NCI-H2171 treated with DMSO at 0.1 percent for 48 hours (cell line): ENCODE measurements at places on chromosomes 7 and 10.
A peak's percentile ranks its signal among the peaks of the same experiment; 100 is the strongest.

DNA sequence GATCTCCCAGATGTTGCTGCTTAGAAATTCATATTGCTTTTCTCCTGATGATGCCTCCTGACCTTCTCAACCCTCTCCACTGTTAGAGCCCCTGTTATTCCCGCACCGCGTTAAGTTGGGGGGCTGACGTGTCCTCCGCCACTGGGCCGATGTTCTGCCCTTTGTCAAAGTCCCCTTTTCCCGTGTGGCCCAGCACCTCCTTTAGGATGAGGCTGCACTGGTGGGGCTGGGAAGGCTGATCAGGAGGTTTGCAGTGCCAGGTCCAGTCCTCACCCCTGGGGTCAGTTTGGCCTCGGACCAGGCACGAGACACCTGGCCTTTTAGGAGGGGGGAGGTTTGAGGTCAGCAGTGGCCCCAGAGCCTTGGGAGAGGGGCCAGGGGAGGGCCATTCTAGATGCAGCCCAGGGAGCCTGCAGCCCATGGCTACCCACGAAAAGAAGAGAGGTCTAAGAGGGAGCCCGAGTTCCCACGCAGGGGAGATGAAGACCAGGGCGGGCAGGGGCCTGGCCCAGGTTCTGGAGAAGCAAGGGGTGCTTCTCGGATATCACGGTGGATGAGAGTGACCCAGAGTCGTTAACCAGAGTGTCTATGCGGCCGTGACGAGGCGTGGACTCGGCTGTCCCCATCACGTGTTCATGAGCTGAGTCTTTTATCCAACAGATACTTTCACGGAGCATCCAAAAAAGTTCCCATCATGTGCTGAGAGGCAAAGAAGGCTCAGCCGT, 150.4 kb downstream of the DNAJB6 start:
- DNase-seq = no peak

DNA sequence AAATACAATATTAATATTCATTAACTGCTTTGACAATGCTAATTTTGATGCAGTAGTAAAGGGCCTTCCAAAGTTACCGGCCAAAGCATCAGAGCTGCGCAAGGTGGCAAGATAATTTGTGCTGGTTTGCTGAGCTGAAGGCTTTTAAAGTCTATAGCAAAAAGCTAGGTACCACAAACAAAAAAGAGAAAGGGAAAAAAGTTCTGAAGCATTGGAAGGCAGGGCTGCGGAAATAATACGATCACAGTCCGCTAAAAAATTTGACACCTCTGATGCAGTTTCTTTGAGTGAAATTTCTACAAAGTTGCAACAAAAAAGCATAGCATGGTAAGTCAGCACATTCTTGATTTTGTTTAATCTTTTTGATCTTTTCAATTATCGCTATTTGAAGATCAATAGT, 175.6 kb downstream of the TCF7L2 start:
- no peak for DNase-seq

DNA sequence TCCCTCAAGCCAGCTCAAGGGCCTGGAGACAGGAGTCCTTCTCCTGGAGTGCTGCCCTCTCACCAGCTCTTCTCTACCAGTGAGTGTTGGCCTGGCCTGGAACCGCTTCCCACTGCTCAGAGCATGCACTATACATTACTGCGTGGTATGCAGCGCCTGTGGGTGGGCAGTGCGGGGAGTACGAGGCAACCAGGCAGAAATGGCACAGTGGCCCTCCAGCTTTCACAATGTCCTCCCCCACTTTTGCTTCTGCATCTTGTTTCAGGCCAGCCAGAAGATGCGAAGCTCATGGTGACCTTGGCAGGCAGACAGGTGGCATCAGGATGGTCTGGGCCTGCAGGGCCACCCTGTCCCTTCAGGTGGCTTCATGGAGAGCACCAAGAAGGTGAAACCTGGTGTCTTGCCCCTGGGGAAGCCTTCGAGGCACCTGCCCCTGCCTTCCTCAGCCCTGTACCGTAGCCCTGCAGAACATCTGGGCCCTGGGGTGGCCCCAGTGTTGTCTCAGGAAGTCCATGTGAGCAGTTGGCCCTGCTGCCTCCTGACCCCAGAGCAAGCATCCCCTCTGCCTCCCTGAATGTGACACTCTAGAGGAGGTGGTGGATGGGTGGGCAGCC, 35.8 kb downstream of the RASGEF1A start:
- DNase-seq = no peak

DNA sequence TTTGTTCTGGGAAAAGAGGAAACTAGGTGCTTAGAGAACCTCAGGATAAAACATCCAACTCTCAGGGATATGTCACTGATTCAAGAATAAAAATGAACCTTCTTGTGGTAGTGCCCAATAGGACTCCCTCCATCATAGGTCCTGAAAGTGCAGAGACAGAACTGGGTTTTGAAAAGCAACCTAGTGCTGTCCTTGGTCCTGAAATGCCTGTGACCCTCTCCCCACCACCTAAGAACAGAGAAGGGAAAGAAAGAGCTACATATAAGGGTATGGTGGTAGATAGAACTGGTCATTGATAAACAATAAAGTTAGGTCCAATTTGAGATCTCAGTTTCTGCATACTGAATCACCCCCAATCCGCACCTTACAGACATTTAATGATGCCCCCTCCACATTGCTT, 953.3 kb downstream of the XPNPEP1 start:
- DNase-seq = no peak

DNA sequence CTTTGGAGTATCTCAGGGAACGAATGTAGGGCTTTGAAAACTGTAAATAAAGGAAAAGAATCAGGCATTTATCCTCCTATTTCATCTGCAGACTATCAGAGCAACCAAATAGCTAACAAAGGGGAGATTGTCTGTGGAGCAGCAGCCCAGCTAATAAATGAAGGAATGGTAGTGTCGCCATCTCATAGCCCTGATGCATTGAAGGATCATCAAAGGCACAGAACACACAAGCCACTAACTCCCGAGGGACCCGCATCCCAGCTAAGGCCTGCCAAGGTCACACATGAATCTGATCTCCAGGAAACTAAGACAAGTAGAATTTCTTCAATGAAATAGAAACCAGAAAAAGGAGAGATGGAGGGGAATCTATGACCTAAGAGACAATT, 38.2 kb downstream of the CALML5 start:
- no peak for DNase-seq

DNA sequence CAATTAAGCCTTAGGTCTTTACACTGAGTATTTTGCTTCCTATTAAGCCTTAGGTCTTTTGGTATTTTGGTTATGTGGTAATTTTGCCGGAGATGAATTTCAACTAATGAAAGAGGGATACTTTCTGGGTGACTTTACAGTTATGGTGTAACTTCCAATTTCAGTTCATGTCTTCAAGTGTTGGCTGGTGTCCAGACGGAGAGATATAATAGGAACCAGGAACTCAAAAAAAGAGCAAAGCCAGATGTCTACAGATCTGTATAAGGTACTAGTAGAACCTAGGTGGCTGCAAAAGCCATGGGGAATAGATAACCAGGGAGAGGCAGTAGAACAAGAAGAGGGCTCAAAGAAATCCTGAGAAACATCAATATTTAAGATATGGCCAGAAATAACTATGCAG, 12.3 kb downstream of the ERCC6 start:
- DNase-seq = no peak

GRCh38 chr10:89699581-89700064, 1.8 kb upstream of the KIF20B start:
- no peak for DNase-seq

- no peak for DNase-seq
These were observed 70.3 kb upstream of the SHH start for GRCh38 chr7:155882596-155882995.

DNA sequence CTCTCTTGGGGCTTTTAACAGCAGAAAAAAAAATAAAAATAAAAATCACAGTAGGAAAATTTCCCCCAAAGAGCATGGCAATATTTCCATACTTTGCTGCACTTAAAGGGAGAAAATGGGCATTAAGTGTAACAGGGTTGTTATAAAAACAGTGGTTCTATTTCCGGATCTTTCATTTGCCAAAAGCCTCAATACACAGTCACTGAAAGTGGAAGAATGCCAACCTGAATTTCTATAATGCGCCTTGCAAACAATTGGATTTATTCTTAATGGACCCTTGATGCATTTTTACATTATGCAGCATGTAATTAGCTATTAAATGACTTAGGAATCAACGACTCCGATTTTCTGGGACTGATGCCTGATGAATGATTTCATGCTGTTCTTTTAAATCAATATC, 127.6 kb upstream of the NANOS1 start:
- no peak for DNase-seq

DNA sequence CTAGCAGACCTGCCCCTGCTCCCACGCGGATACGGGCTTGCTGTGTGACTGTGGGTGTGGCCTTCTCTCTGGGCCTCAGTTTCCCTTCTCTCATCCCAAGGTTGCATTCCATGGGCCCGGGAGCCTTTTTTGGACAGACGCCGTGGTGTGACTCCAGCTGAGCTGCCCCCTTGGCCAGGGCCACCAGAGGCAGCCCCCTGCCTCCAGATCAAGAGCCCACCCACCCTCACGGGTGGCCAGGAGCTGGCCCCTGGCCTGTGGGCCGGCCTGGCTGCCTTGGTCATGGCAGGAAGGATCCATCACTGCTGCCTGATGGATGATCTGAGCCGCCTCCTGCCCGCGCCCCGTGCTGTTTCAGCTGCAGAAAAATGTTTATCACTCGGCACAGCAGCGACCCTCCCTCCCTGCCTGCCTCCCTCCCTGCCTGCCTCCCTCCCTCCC, 27.8 kb upstream of the ELFN1 start:
- DNase-seq = no peak

GRCh38 chr7:135121868-135122267, 26.0 kb upstream of the TMEM140 start:
- DNase-seq = no peak

DNA sequence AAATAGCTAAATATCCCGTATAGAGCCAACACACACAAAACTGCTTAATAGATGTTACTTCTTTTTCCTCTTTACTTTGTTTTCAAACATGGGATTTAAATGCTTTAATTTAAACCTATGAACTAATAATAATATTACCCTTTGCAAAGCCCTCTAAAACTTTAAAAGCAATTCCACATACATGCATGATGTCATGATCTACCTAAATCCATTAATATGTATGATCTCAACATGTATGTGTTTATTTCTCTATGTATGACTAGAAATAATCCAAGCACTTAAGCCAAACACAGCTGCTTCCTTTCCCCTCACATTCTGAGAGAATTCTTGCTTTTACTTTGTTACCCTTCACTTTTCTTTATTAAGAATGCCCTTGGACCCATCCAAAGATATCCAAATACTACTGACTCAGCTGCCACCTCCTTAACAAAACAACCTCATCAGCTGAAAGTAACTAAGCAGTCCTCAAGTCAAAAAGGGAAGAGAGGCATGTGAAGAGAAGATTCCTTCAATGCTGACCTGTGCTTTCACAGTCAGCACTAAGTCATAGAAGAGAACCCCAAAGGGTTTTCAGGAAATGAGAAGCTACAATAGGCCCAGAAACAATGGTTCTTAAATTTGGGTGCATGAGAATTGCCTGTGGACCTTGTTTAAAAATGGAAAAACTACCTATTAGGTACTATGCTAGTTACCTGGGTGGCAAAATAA, 266.4 kb upstream of the LRGUK start:
- no peak for DNase-seq

DNA sequence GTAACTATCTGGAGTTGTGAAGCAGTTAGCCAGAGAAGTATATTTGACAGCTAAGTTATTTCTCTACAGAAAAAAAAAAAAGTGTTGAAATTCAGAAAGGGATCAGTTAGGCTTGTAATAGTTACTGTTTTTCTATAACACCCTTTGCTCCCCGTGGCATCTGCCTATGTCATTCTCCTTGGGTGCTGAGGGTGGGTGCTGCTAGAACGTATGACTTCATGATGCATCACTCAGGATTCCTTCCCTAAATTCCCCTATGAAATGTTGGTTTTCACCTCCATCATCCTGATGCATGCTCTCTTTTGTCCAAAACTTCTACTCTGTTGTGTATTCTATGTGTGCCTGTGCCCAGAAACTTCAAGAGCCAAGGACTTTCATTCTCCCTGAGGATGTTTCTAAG, 536.4 kb downstream of the GRM8 start:
- no peak for DNase-seq

- DNase-seq = no peak
These were observed 45.7 kb downstream of the ATXN7L1 start for GRCh38 chr7:105830405-105831301.

DNA sequence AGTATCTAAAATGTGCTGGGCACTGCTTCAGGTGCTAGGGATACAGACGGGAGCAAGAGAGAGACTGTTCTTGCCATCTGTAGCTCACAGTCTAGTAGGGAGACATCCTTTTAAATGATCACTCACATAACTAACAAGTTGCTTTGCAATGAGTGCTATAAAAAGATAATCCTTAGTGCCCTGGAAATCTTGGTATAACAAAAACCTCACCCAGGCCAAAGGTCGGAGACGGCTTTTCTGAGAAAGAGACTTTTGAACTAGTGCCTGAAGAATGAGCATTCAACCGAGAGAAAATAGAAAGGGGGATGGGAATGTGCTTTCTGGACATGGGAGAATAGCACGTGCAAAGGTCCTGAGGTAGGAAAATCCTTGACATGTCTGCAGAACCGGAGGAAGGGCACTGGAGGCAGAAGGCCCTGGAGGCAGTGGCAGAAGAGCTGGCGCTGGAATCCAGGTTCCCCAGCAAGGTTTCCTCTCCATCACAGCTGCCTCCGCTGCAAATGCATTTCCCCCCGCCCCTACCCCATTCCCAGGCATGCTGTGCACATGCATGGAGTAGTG, 89.4 kb downstream of the COL13A1 start:
- DNase-seq = no peak

- DNase-seq = no peak
These were observed 81.1 kb upstream of the STEAP1B start for GRCh38 chr7:22581099-22581498.

GRCh38 chr7:67597161-67597560, 600.5 kb downstream of the TYW1 start:
- DNase-seq = peak; percentile 10

DNA sequence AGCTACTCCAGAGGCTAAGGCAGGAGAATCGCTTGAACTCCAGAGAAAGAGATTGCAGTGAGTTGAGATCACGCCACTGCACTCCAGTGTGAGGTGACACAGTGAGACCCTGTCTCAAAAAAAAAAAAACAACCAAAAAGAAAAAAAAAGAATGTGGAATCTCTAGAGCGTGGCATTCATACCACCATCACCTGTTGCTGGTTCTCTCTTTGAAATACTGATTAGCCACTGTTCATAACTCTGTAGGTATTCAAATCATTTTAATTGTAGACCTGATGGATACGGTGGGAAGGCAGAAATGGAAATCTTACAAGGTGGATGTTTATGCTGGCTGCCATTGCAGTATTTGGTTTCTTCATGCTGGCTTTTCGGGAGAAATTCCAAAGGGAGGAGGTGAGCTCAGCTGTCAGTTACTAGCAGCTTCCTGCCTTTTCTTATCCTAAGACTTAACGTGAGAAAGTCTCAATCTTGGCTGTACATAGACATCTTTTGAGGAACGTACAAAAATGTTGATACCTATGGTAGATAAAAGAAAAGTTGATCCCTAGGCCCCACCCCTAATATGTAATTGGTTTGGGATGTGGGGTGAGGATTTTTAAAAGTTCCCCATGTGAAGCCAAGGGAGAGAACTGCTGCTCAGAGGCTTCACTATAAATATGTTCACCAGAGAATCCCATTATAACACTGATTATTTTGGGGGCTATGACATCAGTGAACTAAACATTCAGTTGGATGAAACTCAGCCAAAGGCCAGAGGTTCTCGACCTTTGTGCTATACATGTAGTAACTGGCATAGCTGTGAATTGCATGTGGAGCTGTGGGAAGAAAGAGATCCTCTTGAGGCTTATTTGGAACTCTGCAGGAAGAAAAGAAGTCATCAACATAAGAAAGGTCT, 26.9 kb upstream of the MKLN1 start:
- DNase-seq = no peak

- peak; percentile 56 for DNase-seq
These were observed 36.2 kb downstream of the MPP7 start for GRCh38 chr10:28266449-28267224.
